ENCODE measurements at places on chromosomes 5 and 9. TPM values are rescaled to one million over a fixed set of nuclear protein-coding genes. Genes with fewer than 3 reads are reported as not detected.

SLC6A19 gene
- total RNA-seq = 1.5 TPM

PCDHGB5 gene
- total RNA-seq = 3.8 TPM

RABL6 gene
- 12.6 TPM for total RNA-seq

ARHGEF28 gene
- 2.5 TPM for total RNA-seq

CBY3 gene
- total RNA-seq = not detected

DNA sequence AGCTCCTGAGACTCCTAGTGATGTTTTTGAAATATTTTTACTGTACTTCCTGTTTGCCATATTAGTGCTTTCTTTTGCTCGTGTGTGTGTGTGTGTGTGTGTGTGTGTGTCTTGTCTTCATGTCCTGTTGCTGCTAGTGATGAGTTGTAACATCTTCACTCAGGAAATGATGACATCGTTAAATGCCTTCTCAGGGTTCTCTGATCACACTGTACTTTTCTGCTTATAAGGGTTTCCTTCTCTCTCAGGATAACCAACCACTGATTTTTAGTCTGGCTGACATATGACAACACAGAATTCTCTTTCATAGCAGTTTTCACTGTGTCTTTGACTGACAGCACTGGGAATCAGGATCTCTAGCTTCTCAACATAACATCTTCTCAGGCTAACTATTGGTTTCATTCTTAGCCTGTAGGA, 16.1 kb downstream of the SV2C start:
- no peak overlapping the region for H3K4me3 ChIP-seq
- no peak overlapping the region for H3K27ac ChIP-seq
- no peak for DNase-seq
- H3K36me3 ChIP-seq = no peaks in the 10 kb centered on the region
- no peaks in the 10 kb centered on the region for H3K27me3 ChIP-seq

DNA sequence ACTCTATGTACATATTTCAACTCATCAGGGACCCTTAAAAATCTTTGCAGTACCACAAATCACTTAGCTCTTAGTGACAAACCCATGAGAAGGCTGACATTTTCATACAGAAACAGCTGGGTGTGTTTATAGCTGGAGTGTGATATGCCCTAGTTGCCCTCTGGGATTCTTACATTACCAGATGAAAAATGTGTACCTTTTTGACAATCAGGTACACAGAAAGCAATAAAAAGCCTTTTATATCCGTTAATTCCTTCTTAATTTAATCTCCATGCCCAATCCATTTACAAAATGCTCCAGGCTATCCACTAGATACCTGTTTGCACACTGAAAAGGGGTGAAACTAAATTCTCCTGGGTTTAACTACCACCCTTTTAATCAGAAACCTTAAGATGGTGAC, 222.9 kb downstream of the KIAA0825 start:
- no peak overlapping the region for H3K4me3 ChIP-seq
- H3K27me3 ChIP-seq = no peaks in the 10 kb centered on the region
- no peak for DNase-seq
- H3K27ac ChIP-seq = no peak overlapping the region
- no peaks in the 10 kb centered on the region for H3K4me1 ChIP-seq

DNA sequence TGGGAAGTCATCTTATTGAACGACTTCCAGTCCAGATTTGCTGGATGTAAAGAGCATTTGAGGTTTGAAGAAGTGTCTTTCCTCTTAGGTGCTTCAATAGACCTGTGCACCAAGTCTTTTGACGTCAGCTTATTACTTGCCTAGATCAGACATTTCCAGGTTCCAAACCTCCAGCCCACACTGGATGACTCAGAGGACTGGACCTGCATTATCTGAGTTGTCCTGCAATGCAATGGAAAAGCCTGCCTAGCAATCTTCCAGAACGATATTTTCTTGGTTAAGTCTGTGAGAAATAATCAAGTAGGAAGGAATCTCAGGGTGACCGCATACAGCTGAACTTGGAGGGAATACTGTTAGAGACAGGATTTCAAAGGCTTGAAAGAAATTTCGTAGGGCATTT, 147.2 kb upstream of the MOCS2 start:
- H3K4me3 ChIP-seq = no peak overlapping the region
- DNase-seq = no peak
- H3K27ac ChIP-seq = no peak overlapping the region
- no peaks in the 10 kb centered on the region for H3K27me3 ChIP-seq

- H3K4me3 ChIP-seq = no peak overlapping the region
- H3K27ac ChIP-seq = no peak overlapping the region
- H3K27me3 ChIP-seq = no peaks in the 10 kb centered on the region
- H3K36me3 ChIP-seq = no peaks in the 10 kb centered on the region
Observed at GRCh38 chr9:27538647-27539046, 9.0 kb upstream of the MOB3B start.

- DNase-seq = no peak
- no peak overlapping the region for H3K4me3 ChIP-seq
- H3K4me1 ChIP-seq = peaks cover 6% of the 10 kb centered on the region
- H3K36me3 ChIP-seq = no peaks in the 10 kb centered on the region
- no peak overlapping the region for H3K27ac ChIP-seq
- no peaks in the 10 kb centered on the region for H3K27me3 ChIP-seq
Observed at GRCh38 chr5:96611946-96612345, 50.2 kb upstream of the CAST start.

GRCh38 chr5:127112347-127112864, 39.1 kb upstream of the C5orf63 start:
- no peak for DNase-seq
- no peaks in the 10 kb centered on the region for H3K36me3 ChIP-seq
- H3K4me1 ChIP-seq = no peaks in the 10 kb centered on the region
- no peak overlapping the region for H3K27ac ChIP-seq
- H3K27me3 ChIP-seq = no peaks in the 10 kb centered on the region
- H3K4me3 ChIP-seq = no peak overlapping the region

GRCh38 chr5:175734016-175734415, 76.1 kb downstream of the HRH2 start:
- H3K27me3 ChIP-seq = peaks cover 5% of the 10 kb centered on the region
- H3K36me3 ChIP-seq = no peaks in the 10 kb centered on the region
- peaks cover 3% of the 10 kb centered on the region for H3K4me1 ChIP-seq
- H3K27ac ChIP-seq = no peak overlapping the region
- DNase-seq = no peak

GRCh38 chr9:98917746-98918487, 25.8 kb upstream of the COL15A1 start:
- DNase-seq = no peak
- H3K27me3 ChIP-seq = no peaks in the 10 kb centered on the region
- H3K4me1 ChIP-seq = no peaks in the 10 kb centered on the region
- no peak overlapping the region for H3K27ac ChIP-seq

DNA sequence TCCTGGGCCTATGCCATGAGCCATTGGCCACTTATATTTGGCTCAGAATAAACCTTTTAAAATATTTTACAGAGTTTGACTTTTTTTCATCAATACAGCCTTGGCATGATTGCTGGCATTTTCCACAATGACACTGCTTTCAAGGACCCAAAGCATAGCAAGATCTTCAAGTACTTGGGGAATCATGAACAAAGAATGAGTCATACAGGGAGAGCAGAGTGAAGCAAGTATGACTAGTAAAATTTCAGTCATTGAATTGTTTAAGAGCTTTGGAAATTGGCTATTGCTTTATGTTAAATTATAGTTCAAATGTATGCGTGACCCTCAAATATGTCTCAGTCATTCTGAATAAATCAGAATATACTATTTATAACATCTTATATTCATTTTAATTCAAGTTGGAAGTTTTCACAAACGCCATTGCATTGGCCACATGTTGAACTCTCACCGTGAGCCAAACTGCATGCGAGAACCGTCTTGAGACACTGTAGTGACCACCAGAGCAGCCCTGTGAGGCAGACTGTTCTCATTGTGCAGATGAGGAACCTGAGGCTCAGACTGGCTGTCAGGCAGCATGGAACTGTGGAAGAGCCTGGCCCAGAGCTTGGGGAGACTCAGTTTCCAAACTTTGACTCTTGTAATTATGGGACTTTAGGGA, 52.9 kb downstream of the GDNF start:
- H3K27me3 ChIP-seq = no peaks in the 10 kb centered on the region
- H3K4me1 ChIP-seq = no peaks in the 10 kb centered on the region
- no peak for DNase-seq
- H3K27ac ChIP-seq = no peak overlapping the region

DNA sequence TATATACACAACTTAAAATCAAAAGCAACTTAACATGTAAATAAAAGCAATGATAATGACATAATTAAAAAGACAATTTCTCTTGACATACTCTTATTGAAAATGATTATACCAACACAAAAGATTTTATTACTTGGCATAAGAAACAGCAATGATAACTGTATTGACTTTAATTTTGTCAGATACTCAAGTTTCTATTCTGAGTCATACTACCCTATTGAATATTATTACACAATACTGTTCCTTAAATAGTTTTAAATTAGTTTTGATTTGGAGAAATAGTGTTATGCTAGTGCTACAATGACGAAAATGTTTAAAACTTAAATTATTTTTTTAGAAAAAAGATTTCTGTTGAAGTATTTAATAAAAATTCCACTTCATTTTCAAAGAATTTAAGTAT, 1319.3 kb upstream of the C9orf72 start:
- no peak overlapping the region for H3K4me3 ChIP-seq
- no peaks in the 10 kb centered on the region for H3K27me3 ChIP-seq
- H3K36me3 ChIP-seq = no peaks in the 10 kb centered on the region
- no peak overlapping the region for H3K27ac ChIP-seq
- DNase-seq = no peak
- no peaks in the 10 kb centered on the region for H3K4me1 ChIP-seq

DNA sequence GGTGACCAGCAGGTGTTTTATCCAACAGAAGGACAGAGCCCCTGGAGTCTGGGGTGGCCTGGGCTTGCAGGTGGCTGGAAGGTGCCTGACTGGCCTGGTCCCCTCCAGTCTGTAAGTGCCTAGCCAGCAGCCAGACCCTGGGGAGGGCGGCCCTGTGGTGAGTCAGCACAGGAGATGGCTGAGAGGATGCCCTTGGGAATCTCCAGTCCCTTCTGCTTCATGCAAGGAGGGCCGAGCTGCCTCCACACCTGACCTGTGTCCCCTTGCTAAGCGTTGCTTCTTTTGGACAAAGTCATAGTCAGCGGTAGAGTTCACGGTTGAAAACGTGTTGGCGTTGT, 20.2 kb downstream of the OBP2B start:
- H3K27ac ChIP-seq = no peak overlapping the region
- H3K36me3 ChIP-seq = no peaks in the 10 kb centered on the region
- no peaks in the 10 kb centered on the region for H3K4me1 ChIP-seq
- no peaks in the 10 kb centered on the region for H3K27me3 ChIP-seq
- no peak overlapping the region for H3K4me3 ChIP-seq

GRCh38 chr5:124044613-124045012, 532.6 kb downstream of the CSNK1G3 start:
- no peak overlapping the region for H3K27ac ChIP-seq
- H3K27me3 ChIP-seq = no peaks in the 10 kb centered on the region
- H3K4me3 ChIP-seq = no peak overlapping the region
- no peak for DNase-seq

DNA sequence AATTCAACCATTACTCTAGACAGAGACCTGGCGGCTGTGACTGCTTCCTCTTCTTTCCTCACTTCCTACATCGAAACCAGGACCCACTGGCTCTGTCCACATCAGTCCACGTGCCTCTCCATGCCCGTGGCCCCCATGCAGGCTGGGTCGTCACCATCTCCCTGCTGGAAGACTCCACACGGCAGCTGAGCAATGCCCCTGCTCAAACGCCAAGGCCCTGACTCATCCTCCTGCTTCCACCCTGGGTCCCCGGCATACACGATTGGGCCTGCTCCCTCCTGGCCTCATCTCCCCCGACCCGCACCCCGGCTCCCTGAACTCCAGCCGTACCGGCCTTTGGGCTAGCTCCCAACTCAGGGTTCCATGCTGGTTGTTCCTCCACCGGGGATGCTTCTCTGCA, 67.2 kb upstream of the IER5L start:
- no peaks in the 10 kb centered on the region for H3K36me3 ChIP-seq
- H3K4me3 ChIP-seq = no peak overlapping the region
- no peak for DNase-seq
- no peaks in the 10 kb centered on the region for H3K27me3 ChIP-seq

DNA sequence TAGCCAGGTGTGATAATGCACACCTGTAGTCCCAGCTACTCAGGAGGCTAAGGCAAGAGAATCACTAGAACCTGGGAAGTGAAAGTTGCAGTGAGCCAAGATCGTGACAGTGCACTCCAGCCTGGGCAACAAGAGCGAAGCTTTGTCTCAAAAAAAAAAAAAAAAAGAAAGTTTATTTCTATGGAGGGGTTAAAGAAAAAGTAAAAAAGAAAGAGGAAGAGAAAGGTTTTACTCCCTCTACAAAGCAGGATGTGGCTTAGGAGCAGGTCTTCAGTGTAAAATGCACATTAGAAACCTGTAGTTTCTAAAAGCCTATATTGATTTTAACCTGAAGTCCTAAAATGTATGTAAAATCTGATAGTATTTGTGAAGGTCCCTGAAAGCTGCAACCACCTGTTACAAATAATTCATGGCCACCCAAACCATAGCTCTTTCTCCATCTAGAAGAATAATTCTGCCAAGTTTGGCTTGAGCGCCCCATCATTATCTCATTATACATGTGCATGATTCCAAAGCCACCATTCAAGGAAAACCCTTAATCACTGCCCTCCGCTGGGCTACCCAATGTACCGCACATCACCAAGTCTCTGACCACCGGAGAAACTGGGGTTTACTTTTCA, 3.4 kb downstream of the FNBP1 start:
- H3K27ac ChIP-seq = no peak overlapping the region
- no peak overlapping the region for H3K4me3 ChIP-seq
- DNase-seq = no peak

DNA sequence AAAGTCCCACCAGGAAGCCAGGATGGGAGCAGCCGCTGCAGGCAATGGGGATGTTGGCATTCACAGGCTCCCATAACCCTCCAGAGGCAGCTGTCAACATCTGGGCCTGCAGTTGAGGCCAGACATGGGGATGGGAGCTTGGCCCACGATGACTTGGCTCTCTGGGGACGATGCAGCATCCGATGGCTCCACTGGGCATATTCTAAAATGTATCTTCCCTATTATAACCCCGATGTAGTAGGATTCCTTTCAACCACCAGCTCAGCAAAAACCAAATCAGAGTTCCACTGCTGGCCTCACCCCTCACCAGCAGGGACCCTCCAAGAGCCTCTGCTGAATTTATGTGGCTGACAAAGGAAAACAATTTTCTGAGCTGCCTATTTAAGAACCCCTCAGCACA, 7.1 kb downstream of the SPRY4 start:
- H3K4me3 ChIP-seq = no peak overlapping the region
- peaks cover 71% of the 10 kb centered on the region for H3K4me1 ChIP-seq
- DNase-seq = no peak
- peaks cover 9% of the 10 kb centered on the region for H3K36me3 ChIP-seq
- no peak overlapping the region for H3K27ac ChIP-seq

DNA sequence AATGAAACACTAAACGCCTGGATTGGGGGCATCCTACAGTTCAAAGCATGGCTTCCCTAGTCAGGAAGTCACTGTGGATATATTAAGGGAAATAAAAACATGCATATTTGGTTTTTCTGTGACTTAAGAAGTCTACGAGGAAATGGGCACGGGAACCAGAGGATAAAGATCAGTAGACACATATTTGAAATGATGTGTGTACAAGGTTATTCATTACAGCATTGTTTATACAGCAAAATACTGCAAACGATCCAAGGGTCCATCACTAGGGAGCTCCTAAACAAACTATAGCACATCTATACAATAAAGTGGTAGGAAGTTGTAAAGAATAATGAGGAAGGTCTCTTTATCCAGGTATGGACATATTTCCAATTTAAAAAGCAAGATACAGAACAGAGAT, 71.8 kb downstream of the EFNA5 start:
- H3K4me1 ChIP-seq = no peaks in the 10 kb centered on the region
- no peaks in the 10 kb centered on the region for H3K36me3 ChIP-seq
- DNase-seq = no peak
- H3K4me3 ChIP-seq = no peak overlapping the region
- H3K27ac ChIP-seq = no peak overlapping the region
